ENCODE measurements at places on chromosomes 11 and 22.

DNA sequence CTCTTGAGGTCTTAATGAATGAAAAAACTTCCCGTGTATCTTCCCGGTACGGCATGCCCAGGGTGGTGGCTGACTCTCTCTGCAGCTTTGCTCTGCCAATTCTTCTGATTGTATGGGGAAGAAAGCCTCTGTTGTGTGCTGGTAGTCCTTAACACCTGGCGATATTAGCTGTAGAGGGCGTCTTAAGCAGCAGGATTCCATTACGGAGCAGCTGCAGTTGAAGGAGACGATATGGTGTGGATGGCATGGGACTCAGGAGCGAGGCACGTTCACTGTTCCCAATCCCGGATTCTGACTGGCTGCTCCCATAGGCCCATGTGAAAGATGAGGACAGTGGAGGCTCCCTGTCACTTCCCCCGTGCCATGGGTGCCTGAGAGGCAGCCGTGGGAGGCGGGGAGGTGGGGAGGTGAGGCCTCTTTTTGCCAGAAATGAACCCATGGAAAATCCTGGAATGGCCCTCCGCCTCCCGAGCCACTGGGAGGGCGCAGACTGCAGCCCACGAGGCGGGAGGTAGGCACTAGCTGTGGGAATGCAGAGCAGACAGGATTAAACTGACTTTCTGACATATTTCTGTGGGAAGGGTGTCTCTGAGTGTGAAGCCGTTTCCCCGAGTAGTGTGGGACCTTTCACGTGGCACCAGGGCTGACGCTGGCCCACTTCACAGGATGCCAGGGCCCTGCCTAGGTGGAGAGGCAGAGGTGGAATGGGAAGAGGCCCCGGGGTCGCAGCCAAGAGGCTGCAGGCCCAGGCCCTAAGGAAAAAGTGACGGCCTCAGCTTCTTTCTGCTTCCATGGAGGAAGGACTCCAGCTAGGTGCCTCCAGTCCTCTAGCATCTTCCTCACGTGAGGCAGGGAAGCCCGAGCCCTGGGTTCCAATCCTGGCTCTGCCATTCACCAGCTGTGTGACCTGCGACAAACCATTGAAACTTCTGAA, 121.4 kb upstream of the CD82 start:
- DNase-seq = no peak

DNA sequence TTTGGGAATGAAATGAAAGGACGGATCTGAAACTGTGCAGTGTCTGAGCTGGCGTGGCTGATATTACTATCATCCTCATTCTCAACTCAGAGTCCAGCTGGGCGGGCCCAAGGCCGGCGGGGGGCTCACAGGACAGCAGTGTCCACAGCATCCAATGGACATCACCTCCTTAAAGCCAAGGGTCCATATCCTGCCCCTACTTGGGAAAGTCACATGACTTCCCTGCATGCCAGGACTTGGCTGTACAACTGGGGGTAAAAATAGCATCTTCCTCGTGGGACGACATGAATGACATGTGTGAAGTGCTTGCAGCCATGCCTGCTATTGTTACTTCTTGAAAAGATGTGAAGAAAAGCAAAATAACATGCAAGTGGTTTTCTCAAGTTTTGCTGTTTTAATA, 82.3 kb downstream of the TRMU start:
- no peak for DNase-seq

- DNase-seq = no peak
Measured at GRCh38 chr11:77100166-77101042, 2.2 kb upstream of the OMP start.

GRCh38 chr11:65366340-65366773, 11.8 kb downstream of the TIGD3 start:
- no peak for DNase-seq

DNA sequence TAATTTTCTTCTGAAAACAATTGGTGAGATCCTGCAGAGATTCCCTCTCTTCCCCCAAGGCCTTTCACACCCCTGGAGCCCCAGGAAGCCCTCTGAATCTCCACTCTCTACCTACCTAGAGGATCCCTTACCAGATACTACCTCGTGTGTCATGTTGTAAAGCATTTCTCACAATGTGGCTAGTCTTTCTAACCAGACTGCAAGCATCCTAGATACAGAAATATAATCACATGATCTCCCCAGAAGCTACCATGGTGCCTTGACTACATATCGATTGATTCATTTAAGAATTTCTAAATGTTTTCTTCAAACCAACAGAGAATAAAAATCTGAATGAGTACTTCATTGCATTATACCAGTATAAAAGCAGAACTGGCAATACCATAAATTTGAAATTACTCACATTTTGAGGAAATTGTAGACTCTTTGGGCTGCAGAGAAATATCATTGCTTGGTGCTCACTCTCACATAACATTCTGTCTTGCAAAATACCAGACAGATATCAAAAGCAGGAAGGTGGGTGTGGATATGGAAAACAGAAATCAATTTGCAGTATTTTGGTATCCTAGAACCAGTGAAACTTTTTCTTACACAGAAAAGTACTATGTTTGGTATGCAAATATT, 113.5 kb downstream of the MAML2 start:
- no peak for DNase-seq

Data from stimulated activated CD4-positive, alpha-beta T cell treated with anti-CD3 and anti-CD28 coated beads, Interleukin-2, amount 100 ng/mL, for 48 hours (primary cell).